Choroid plexus epithelial cell (primary cell): ENCODE measurements at places on chromosomes 4 and X.

- peak; percentile 47 for DNase-seq
These were observed 1.4 kb downstream of the ELOVL6 start for GRCh38 chr4:110196871-110197528.

- DNase-seq, result no peak
These were observed 125.8 kb downstream of the HMX1 start for GRCh38 chr4:8745826-8746225.

DNA sequence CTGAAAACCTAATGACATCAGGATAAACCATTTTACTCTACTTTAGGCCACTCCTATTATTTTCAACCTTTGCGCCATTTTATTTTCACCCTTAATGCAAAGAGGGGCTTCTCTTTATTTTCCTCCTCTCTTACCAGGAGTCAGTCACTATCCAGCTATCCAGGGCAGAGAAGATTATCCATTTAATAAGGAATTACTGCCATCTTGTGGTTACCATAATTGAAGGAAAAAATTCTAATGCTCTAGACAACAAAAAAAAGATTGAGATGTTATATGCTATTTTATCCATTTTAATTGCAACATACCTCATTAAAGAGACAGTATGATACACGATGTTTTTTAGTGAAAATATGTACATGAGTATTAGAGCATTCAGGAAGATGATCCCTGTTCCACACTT is 514.5 kb upstream of the FAM241A start:
- DNase-seq, result peak; percentile 59

DNA sequence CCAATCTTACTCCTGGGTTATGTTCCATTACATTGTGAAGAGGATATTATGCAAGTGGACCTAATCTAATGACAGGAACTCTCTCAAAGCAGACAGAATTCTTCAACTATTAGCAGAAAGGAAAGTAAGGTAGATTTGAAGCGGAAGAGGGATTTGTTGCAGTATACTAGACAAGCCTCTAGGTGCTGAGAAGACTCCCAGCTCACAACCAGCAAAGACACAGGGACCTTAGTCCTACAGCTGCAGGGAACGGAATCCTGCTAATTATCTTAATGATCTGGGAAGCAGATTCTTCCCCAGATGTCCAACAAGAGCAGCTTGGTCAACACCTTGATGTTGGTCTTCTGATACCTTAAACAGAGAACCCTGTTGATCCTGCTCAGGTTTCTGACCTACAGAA is 73.6 kb downstream of the STK32B start:
- no peak for DNase-seq

GRCh38 chrX:107448998-107449835 is at the start of gene FRMPD3:
Gene FRMPD3, plus strand, starts transcription at chrX:107449652. Its CDS starts 76,937 bp downstream, at chrX:107526589.
- no peak for DNase-seq
